NCI-H1092 treated with DMSO at 0.1 percent for 48 hours (cell line): ENCODE measurements at places on chromosomes 12 and 14.

DNA sequence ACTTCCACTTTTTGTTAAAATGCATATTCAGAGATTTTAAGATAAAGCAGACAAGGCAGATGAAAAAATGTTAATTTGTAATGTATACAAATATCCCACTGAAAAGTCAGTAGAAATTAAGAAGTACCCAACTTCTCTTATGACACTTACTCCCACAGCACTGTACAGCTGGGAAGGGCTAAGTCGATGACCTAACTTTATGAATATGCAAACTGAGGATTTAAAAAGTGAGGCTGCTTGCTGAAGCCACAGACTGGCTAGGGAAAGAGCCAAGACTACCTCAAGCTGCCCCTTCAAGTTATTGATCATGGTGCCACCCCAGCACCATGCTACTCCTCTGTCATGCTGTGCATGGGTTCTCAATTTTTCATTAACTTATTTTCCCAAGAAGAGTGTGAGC lies 17.0 kb downstream of the PPM1H start:
- no peak for DNase-seq

- DNase-seq: no peak
These were observed 3.8 kb downstream of the DYNC1H1 start for GRCh38 chr14:101968186-101968585.

DNA sequence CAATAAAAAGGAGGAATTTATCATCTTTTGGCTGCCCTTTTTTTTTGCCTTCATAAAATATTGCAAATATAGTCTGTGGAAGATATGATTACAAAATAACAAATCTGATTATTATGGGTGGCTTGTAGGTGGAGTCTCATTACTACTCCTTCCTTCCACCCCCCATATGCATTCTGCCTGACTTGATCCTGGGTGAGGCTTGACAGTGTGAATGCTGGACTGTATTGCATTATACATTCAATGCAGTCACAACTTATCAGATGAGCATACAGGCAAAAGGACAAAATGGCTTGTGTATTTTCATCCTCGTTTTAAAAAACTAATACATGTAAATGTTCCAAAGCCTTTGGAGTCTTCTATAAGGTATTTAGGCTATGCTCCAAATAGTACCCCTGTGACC lies 186.3 kb downstream of the ANO4 start:
- DNase-seq: no peak

- DNase-seq: no peak
These were observed 716.0 kb downstream of the LRFN5 start for GRCh38 chr14:42322531-42323284.

DNA sequence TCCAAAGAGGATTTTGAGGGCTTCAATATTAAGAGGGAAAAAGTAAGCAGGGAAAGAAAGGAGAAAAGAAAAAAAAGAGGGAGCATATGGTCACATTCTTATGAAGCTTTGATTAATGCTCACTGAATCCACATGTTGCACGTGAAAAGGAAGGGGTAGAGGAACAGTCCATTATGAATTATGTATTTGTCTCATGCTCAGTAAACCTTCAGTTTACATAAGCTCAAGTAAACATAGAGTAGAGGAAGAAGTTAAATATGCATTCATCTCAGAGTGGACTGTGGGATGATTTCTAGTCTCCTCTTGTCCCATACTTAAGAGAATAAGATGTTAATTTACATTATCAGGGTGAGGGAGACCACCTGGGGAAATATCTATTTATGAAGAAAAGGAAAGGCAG lies 334.5 kb downstream of the IPO8 start:
- DNase-seq: no peak

GRCh38 chr12:73124480-73124879 lies 852.3 kb downstream of the TRHDE start:
- no peak for DNase-seq

GRCh38 chr12:40525054-40525453 lies 167.2 kb upstream of the CNTN1 start:
- DNase-seq: no peak

GRCh38 chr12:64612843-64613242 lies 2.5 kb downstream of the RASSF3 start:
- DNase-seq: no peak

GRCh38 chr12:66320996-66321395 lies 18.7 kb downstream of the HELB start:
- no peak for DNase-seq

- DNase-seq: no peak
These were observed 60.8 kb downstream of the RASSF3 start for GRCh38 chr12:64670919-64671639.

GRCh38 chr12:3182426-3182825 lies 105.2 kb downstream of the TSPAN9 start:
- no peak for DNase-seq

DNA sequence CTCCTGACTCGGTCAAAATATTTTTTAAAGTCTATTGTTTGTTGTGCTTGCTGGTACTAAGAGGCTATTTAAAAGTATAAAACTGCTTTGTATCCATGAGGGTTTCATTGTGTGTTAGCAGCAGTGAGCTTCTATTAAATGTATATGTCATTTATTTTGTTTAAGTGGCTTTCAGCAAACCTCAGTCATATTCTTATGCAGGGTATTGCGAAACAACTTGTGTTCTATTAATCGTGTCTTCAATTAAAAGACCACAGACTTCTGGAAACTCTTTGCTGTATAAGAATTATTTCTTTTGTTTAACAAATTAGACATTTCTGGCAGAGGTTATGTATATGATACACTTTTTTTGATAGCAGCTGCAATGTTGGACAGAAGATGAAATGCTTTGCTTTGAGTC lies 6.5 kb downstream of the IAPP start:
- DNase-seq: no peak

DNA sequence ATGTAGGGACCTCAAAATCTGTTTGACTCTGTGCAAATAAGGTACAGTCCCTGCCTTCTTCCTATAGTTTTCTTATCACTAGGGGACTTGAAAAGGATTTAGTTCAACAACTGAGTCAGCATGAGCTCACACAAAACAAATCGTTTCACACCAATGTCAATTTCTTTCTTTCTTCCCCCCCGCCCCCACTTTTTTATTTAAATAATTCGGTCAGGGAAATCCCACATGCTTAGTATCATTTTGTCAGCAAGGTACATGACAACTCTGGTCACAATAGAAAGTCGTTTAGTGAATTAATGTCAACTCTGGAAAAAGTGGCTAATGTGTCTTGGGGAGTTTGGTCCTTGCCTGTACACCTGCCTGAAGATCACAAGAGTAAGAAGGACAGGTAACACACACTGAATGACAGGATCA lies 232.2 kb upstream of the PLEKHG7 start:
- DNase-seq: no peak

DNA sequence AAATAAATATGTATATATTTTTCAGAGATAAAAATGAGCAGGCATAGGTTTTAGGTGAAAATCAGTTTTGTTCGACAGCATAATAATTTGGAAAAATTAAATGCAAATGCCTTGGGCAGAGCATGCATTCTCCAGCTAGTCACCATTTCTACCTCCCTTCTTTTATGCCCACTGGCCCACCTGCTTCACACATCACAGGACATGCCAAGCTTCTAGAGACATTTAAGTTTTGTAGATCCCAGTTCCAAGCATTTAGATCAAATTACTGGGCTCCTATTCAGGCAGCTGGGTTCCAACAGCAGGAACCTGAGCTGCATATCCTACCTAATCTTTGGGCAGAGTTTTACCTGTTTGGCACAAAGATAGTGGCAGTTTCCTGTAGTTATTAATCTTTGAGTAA lies 67.6 kb upstream of the SLC38A4 start:
- DNase-seq: no peak
